ENCODE measurements at places on chromosomes 4 and X.

GRCh38 chrX:48600226-48600625 is 2.9 kb downstream of the WDR13 start:
- no peak for DNase-seq

DNA sequence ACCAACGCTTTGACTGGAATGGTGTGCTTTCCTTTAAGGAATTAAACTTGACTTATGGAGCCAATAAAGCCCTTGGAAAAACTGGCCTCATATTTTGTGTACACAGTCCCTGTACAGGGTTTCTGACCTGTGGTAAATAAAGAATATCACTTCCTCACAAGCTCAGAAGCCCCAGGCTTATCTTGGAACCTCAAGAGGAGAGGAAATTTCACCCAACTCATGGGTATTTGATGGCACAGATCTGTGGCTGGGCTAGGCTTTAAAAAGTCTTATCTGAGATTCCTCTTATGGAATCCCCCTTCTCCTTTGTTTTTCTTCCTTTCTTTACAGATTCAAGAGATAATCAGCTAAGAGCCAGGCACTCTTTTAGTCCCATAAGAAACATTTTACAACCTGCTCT is 89.3 kb upstream of the USP38 start:
- no peak for DNase-seq

DNA sequence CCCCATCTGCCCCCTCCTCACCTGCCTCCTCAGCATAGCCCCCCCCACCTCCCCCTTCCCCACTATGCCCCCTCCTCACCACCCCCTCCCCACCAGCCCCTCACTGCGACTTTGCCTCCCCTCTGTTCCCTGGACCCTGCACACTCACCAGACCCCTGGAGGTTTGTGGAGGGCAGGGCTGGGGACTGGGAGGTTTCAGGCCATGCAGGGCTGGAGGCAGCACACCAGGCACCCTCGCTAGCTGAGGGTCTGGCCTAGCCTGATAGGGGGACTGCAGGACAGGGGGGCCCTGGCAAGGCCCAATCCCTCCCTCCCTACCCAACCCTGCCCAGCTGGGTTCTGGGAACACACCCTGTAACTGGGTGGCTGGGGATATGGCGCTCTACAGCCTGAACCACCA is 28.0 kb downstream of the TACC3 start:
- DNase-seq = no peak

DNA sequence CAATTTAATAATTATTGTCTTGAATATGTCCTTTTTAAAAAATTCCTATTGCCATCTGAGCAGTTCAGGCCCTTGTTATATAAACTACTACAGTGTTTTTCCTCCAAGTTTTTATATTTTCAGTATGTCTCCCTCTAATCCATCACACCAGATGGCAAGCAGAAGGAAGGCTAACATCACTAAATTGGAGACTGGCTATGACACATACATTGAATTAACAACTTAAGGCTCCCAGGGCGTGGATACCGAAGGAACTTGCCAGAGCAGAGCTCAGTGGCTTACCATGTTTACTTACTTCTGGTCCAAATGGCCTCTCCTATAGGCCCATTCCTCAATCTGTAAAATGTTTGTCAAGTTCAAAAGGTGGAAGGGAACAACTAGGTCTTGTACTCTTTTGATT is 13.0 kb downstream of the MAGEB1 start:
- no peak for DNase-seq

DNA sequence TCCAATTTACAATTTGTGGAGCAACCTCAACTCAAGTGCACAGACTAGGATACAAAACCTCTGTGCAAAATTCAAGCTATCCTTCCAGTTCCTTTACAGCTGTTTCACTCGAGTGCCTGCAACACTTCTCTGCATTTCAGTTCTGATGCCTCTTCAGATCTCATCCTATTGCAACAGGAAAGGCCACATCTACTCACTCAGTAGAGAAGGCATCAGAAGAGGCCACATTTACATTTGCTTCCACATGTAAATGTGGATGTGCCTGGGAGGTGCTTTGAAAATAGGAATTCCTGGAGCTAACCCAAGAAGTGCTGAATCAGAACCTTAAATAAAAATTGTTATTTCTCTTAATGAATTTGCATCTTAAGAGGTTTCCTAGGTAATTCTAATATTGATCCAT is 45.8 kb upstream of the SERTM2 start:
- DNase-seq = no peak

Data from cerebellar cortex (tissue), 1 donor.